ENCODE measurements at places on chromosomes 11 and 22.

GRCh38 chr11:16989554-16989953, 24.7 kb downstream of the PLEKHA7 start:
- no peak for DNase-seq

GRCh38 chr11:112968941-112969713, 7.9 kb downstream of the NCAM1 start:
- no peak for DNase-seq

DNA sequence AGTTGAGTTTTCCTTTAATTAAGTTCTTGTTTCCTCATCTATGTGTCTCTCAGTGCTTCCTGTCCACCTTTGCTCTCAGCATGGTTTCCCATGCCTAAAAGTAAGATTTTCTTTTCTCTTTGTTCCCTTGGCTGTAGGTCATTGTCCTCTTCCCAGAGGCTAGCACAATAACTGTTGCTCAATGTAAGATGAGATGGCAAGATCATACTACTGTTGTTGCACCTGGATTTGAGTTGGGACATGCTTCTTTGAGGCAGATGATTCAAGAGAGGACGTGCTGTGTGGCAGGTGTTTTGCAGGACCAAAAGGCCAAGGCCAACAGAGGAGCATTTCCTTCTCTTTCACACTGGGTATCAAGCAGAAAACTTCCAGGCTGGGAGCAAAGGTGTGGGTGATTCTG, 11.3 kb upstream of the NELL1 start:
- no peak for DNase-seq

DNA sequence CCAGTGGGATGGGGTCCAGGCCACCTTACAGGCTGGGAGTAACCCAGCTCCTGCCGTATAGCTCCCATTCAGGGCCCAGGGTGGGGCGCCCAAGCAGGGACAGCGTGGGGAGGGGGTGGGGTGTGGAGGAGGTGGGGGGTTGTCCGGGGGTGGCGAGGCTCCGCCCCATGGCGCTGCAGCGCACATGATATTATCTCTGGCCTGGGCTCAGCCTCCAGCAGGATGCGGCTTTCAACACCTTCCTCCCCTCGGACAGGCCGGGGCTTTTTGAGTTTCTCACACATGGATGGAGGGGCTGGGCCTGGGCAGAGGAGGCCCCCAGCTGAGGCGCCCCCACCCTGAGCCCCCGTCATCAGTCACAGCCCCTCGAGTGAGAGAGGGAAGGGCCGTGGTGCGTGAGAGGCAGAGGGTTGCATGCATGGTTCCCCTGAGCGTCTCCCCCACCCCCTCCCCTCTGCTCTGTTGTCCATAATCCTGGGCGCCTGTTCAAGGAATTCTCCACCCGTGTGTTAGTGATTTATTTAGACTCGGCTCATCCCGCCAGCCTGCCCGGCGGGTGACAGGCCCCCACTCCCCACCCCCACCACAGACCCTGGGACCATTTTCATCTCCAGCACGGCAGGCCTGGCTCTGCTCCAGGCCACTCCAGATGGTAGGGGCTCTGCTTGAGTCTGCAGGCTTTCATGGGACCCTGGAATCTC, 44.9 kb downstream of the WNT11 start:
- no peak for DNase-seq

- DNase-seq: no peak
These were observed 399.6 kb downstream of the TMEM135 start for GRCh38 chr11:87437133-87437843.

GRCh38 chr11:19441288-19441687, 200.5 kb upstream of the E2F8 start:
- no peak for DNase-seq

DNA sequence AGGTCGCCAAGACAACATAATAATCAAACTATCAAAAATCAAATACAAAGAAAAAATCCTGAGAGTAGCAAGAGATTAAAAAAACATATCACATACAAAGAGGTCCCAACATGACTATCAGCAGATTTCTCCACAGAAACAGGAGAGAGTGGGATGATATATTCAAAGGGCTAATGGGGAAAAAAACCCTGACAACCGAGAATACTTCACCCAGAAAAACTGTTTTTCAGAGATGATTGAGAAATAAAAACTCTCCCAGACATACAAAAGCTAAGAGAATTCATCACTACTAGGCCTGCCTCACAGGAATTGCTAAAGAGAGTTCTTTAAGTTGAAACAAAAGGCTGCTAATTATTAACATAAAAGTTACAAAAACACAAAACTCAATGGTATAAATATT, 108.1 kb downstream of the EFCAB6 start:
- no peak for DNase-seq

GRCh38 chr11:45525393-45525792, 140.0 kb downstream of the CHST1 start:
- no peak for DNase-seq
